Stimulated activated CD4-positive, alpha-beta T cell treated with anti-CD3 and anti-CD28 coated beads, TNF-alpha, amount 100 ng/mL, for 4 hours (primary cell): ENCODE measurements at places on chromosomes 4 and X.

GRCh38 chrX:125005863-125006262 is 313.8 kb upstream of the TEX13C start:
- no peak for DNase-seq

- DNase-seq = no peak
Observed at GRCh38 chr4:133146574-133147241, 2.4 kb upstream of the PCDH10 start.

- no peak for DNase-seq
Observed at GRCh38 chr4:41510179-41510578, 27.8 kb upstream of the LIMCH1 start.

DNA sequence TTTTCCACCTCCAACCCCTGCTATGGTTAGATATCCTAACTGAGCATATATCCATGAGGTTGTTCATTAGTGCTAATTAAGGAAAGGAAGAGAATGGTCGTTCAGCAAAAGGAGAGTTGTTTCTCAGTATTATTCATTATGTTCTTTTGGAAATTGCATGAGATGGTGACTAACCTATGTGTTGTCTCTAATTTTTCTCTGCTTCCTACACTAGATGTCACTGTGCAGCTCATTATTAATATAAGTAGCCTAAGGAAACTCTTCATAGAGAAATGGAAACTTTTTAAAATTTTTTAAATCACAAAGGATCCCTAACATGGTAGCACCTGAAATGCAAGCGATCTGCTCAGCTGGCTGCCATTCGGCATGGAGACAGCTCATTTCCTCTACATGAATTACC is 67.7 kb upstream of the FAM9A start:
- DNase-seq = no peak

GRCh38 chr4:110625576-110626257 is 2.8 kb upstream of the PITX2 start:
- DNase-seq = no peak

- no peak for DNase-seq
Observed at GRCh38 chr4:80918004-80918403, 112.5 kb upstream of the BMP3 start.

GRCh38 chrX:13279279-13280018 is 40.4 kb downstream of the ATXN3L start:
- no peak for DNase-seq

- no peak for DNase-seq
Observed at GRCh38 chr4:181671672-181672071, 571.5 kb upstream of the TENM3 start.

DNA sequence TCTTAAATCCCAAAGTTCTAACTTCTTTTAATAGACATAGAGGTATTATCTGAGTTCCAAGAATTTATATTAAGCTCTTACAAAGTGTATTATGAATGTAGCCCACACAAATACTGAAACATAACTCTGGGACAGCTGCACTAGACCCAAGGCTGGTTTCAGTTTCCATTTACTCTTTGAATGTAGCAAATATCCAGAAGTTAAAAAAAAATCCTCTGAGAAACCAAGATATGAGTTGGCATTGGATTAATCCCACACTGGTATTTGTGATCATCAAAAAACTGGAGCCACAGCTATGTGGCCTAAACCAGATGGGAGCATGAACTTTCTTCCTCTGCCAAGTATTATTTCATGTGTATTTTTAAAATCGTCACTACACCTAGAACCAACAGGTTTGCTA is 23.6 kb upstream of the SMPX start:
- no peak for DNase-seq

DNA sequence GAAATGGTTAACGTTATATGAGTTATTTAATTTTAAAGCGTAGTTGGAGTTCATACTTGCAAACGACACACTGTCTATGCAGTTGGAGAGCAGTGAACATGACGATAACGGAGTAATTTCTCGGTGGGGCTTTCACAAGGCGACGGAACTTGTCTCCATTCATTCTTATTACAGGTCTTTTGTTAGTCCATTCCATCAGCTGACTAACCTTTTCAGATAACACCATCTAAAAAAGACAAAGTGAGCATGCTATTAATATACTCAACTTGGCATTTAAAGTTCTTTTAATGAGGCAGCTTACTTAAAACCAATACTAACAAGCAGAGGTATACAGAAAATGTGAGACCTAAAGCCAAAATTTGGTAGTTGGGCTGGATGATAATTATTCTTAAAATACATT is 19.9 kb downstream of the MAGT1 start:
- no peak for DNase-seq

- DNase-seq = no peak
Observed at GRCh38 chr4:1419708-1420107, 13.5 kb upstream of the NKX1-1 start.

DNA sequence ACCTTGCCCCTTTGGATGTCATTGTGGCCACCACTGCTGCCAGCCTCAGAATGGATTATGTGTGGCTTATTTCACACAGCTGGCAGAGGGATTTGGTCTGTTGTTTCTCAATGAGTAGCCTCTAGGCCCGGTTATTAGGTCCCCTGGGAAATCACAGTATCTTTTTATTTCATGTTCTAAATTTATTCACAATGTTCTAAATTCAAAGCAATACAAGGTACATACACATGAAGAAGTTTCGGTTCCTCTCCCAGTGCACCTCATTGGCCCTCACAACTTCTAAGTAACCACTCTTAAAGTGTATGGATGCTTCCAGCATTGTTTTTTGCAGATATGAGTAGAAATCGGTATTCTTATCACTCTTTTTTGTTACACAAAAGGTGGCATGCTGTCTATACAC is 262.7 kb downstream of the RCHY1 start:
- DNase-seq = no peak

- no peak for DNase-seq
Observed at GRCh38 chrX:1178580-1179057, 33.8 kb downstream of the CRLF2 start.

DNA sequence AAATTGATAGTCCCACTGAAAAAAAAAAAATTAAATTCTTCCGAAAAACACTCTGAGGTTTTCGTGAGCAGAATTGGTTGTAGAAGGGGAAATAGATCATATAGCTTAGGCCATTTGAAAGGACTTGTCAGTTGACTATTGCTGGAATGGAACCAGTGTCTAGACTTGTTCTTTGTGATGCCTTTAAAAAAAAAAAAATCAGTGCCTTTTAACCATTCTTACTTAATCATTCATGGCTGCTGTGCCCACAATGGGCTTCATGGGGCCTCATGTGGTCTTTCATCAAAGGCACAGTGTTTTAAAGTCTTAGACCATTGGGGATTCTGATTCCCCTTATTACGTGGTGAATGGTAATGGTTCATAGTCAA is 139.3 kb downstream of the AFF1 start:
- no peak for DNase-seq

DNA sequence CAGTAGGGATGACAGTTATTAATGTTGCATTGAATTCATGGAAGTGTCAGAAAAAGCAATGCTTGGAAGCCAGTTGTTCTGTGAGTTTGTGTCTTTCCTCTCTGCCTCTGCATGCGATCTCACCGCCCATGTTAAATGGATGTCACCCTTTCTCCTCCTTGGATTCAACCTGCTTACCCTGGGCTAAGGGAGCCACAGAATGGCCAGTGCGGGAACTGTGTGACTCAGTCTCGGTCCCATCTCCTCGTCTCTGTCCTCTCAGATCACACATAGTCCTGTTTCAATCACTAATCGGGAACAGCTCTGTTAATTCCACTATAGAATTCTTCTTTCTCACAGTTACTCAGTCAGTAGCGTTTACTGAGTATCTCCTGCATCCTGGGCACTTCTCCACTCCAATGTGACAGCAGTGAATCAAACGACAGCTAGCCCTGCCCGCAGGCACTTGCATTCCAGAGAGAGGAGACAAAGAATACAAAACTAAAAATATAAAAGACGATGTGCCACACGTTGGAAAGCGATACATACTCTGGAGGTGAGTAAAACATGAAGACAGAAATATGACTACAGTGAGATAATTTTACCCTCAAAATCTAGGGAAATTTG is 53.6 kb upstream of the TLR3 start:
- no peak for DNase-seq

- DNase-seq = no peak
Observed at GRCh38 chr4:58514299-58514698, 1404.1 kb upstream of the IGFBP7 start.

DNA sequence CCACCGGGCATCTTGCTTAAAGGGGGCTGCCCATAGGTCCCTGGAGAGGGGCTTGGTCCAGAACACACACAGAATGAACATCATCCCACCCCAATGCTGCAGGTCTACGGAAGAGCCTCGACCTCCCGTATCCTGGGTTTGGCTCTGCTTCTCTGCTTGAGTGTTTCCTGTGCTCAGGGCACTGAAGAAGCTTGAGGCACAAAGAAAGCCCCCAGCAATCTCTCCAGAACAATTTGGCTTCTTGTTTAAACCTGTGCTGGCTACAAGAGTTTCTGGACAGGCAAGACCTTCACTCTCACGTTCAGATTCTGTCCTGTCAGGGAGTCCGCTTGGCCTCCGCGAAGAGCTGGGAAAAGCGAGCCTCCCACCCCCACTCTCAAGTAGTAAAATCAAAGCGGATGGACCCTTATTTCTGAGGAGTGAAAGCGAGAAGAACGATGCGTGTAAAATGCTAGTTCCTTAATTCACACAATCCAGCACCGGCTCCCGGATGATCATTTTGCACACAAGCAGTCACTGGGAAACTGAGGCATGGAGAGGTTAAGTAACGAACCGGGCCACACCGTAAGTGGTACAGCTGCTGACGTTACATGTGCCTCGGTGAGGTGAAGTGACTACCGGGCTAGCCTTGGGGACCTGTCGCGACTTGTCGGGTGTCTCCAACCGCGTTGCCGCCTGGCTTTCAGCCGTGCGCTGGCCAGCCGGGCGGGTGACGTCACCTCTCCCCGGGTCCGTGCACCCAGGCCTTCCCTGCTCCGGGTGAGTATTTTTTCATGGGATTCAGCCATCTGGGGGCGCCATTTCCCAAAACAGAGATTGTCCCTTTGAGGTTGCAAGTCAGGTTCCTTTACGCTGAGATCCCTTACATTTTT is 3.1 kb upstream of the SFRP2 start:
- DNase-seq = no peak

DNA sequence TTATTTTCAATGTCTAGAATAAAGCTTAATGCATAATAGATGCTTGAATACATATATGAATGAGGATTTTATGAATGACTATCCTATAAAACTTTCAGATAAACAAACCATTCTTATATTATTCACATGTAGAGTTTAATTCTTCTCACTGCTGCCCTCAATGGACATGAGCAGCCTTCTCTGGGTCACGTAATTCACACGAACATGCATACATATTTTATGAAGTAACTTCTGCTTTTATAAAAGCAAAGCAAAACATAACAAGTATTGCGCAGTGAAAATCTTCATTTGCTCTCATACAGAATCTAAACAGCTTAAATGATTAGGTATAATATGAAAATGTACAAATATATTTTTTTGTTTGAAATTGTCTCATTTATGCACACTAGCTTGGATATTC is 116.7 kb downstream of the TMA16 start:
- no peak for DNase-seq

DNA sequence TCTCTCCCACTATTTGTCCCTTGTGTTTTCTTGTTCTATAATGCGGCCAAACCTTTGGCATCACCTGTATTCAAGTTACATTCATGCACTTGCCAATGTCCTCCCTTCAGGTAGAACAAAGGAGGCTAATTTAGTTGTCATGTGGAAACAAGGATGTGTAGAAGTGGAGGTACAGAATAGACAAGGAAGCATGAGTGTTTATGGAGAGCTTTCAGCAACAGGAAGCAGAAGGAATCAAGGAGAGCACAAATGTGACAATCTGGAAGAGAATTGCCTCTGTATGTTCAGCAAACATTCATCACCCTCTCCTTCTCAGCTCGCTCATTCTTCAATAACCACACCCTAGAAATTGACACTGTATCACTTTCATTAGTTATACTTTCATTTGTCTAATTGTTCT is 103.4 kb downstream of the SLC7A11 start:
- no peak for DNase-seq

GRCh38 chrX:55072286-55072685 is 2.5 kb upstream of the PAGE2B start:
- no peak for DNase-seq

GRCh38 chr4:47624031-47624441 is 139.0 kb downstream of the ATP10D start:
- DNase-seq = no peak

GRCh38 chrX:12443534-12444098 is 305.3 kb downstream of the FRMPD4 start:
- DNase-seq = no peak

DNA sequence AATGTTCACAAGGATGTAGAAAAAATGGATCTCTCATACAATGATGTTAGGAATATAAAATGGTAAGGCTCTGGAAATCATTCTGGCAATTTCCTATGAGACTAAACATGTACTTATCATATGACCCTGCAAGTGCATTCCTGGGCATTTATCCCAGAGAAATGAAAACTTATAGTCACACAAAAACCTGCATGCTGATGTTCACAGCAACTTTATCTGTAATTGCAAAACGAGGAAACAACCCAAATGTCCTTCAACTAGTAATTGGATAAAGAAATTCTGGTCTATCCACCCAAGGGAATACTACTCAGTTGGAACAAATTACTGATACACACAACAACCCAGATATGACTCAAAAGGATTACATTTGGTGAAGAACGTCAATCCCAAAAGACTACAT is 14.5 kb downstream of the ZCCHC18 start:
- DNase-seq = no peak

GRCh38 chrX:123961268-123962005 is at the start of gene STAG2:
Gene STAG2, plus strand, starts transcription at chrX:123961706. Its CDS starts 60,922 bp downstream, at chrX:124022628.
- peak; percentile 19 for DNase-seq

DNA sequence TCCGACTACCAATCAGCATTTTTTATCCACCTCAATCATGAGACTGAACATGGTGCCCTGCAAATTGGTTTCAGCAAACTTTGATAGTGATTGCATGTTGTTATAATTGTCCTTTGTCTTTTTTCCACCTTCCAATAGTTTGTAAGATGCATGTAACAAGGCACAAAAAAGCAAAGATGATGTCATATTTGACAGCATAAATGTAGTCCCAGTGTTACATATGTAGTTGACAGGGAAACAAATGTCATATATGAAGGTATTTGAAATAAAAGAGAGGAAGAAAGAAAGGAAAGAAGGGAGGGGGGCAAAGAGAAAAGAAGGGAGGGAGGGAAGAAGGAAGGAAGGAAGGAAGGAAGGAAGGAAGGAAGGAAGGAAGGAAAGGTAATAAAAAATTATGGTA is 441.7 kb upstream of the CPEB2 start:
- DNase-seq = no peak

GRCh38 chrX:97867266-97867665 is 983.6 kb downstream of the RPA4 start:
- no peak for DNase-seq

DNA sequence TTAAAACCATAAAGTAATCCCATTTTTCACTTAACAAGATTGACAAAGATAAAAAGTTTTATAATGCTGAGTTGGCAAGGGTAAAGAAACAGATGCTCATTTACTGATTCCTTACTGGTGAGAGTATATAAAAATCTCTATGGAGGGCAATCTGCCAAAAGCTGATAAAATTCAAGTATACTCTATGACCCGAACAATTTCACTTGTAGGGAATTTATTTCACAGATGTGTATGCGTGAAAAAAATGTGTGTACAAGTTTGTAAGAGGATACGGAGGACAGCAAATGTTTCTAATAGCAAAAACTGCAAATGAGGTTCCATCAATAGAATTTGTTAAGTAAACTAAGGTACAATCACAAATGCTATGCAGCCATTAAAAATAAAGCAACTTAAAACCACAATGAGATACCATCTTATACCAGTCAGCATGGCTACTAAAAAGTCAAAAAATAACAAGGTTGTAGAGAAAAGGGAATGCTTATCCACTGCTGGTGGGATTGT is 23.4 kb downstream of the DHX15 start:
- DNase-seq = no peak

- no peak for DNase-seq
Observed at GRCh38 chr4:109233570-109233969, 68.9 kb downstream of the COL25A1 start.
